Osteoblast (primary cell): ENCODE measurements at places on chromosomes 11 and 22. TPM values are rescaled to one million over a fixed set of nuclear protein-coding genes. Genes with fewer than 3 reads are reported as not detected.

Gene CECR2
- not detected in 2 replicates for total RNA-seq

Gene UBE4A
- 63.0 and 63.4 TPM in 2 replicates for total RNA-seq

Gene OR52E8
- total RNA-seq: 0.36 TPM in 1 of 2 replicates, not detected in the other

Gene CNGA4
- total RNA-seq: under 0.01 TPM in 2 replicates

Gene OR4C12
- not detected in 2 replicates for total RNA-seq

Gene LRRN4CL
- total RNA-seq: 9.1 and 13.8 TPM in 2 replicates

Gene MFRP
- not detected in 2 replicates for total RNA-seq

Gene ZNF215
- total RNA-seq: 4.3 and 5.0 TPM in 2 replicates

Gene SPI1
- not detected in 2 replicates for total RNA-seq

Gene SLC17A6
- not detected in 2 replicates for total RNA-seq

Gene C11orf21
- total RNA-seq: 0.29 and 0.36 TPM in 2 replicates

Gene OR51I1
- total RNA-seq: under 0.01 TPM in 1 of 2 replicates, not detected in the other

Gene MMP7
- under 0.01 TPM in 1 of 2 replicates, not detected in the other for total RNA-seq

Gene MPST
- total RNA-seq: 82.5 and 91.6 TPM in 2 replicates

Gene LMF2
- total RNA-seq: 56.8 and 60.7 TPM in 2 replicates

Gene TRIM51
- not detected in 2 replicates for total RNA-seq

DNA sequence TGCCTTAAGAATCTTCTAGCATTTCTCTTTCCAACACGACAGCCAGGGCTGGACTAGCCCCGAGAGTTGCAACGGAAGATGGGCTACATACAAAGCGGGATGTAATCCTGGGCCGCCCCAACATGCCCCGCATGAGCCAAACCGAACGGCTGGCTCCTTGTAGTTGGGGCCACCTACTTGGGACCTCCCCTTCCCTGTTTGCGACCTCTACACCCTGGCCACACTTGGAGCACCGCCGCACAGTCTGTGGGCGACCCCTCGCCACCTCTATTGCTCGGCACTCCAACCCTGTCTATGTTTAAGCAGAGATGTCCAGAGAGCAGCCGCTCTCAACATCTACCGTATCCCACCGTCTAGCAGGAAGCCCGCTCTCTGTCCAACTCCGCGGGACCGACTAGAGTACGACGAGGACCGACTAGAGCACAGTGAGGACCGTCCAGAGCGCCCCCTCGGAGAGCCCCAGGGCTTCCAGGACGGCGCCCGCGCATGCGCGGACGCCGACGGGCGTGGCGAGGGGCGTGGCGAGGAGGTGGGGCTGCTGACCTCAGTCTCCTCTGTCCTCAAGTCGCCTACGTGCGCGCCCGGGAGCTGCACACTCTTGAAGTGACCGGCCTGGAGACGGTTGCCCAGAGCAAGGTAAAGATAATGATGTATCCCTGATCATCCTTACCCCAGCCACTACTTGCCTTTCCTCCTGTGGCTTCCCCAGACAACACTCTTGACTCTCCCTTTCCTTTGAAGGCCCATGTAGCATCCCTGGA lies 32.3 kb downstream of the NEAT1 start:
- H3K27me3 ChIP-seq: no peaks in the 10 kb centered on the region
- peaks cover 30% of the 10 kb centered on the region for H3K4me1 ChIP-seq
- peak overlapping the region; percentile 70 for H3K4me3 ChIP-seq
- H3K27ac ChIP-seq: peak overlapping the region; percentile 84

DNA sequence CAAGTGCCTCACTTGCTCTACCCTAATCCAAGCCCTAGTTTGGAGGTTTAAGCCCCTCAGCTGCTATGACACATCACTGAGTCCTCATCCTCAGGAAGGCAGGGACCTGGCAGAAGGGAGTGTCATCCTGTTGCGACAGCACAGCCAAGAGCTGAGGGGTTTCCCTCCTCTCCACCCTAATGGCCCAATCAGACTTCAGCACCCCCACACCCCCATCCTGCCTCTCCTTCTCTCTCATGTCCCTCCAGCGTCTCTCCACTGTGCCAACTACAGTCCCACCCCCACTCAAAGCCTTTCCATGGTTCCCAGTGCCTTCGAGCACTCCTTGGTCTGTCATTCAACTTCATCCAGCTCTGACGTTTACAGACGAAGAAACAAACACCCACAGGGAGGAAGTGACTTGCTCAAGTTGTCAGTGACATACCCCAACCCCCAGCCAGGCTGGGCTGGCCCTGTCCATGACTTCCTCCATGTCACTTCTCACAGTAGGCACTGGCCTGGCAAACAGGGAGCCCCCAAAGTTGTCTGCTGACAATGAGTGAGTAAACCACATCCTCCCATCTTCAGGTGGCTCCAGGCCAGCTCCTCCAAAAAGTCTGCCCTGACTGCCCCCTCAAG lies 15.6 kb downstream of the ARAP1 start:
- no peaks in the 10 kb centered on the region for H3K27me3 ChIP-seq
- H3K4me3 ChIP-seq: no peak overlapping the region
- peak; percentile 95 for DNase-seq
- peaks cover 46% of the 10 kb centered on the region for H3K4me1 ChIP-seq
- H3K27ac ChIP-seq: peak overlapping the region; percentile 67

- no peaks in the 10 kb centered on the region for H3K27me3 ChIP-seq
- H3K36me3 ChIP-seq: no peaks in the 10 kb centered on the region
- H3K4me1 ChIP-seq: peaks cover 32% of the 10 kb centered on the region
Observed at GRCh38 chr11:67053896-67054329, 2.7 kb upstream of the RHOD start.

- H3K36me3 ChIP-seq: no peaks in the 10 kb centered on the region
- DNase-seq: no peak
- H3K27ac ChIP-seq: no peak overlapping the region
- H3K4me3 ChIP-seq: no peak overlapping the region
- peaks cover 8% of the 10 kb centered on the region for H3K27me3 ChIP-seq
Observed at GRCh38 chr11:120030411-120030810, 107.5 kb downstream of the TRIM29 start.

DNA sequence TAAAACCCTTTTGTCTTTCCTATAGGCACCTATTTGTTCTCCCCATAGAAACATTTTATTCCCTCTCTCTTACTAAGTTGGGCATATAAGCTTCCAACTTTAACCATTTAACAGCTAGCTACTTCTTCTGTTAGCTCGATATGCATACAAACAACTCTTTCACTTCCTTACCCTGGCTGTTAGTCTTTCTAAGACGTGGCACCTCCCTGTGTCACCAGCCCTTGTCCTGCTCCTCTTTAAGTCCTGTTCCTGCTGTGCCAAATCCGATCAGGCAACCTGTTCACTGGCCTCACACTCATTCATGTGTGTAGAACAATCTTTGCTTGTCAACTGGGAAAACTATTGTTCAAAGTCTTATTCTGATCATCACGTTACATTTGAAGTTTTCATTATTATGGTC lies 1376.1 kb upstream of the TENM4 start:
- no peak overlapping the region for H3K4me3 ChIP-seq
- H3K4me1 ChIP-seq: no peaks in the 10 kb centered on the region
- H3K36me3 ChIP-seq: no peaks in the 10 kb centered on the region
- no peak overlapping the region for H3K27ac ChIP-seq
- DNase-seq: no peak

GRCh38 chr22:47724751-47725150 lies 962.3 kb downstream of the TBC1D22A start:
- no peaks in the 10 kb centered on the region for H3K27me3 ChIP-seq
- H3K4me3 ChIP-seq: no peak overlapping the region
- no peaks in the 10 kb centered on the region for H3K4me1 ChIP-seq
- no peak overlapping the region for H3K27ac ChIP-seq
- no peak for DNase-seq
- H3K36me3 ChIP-seq: no peaks in the 10 kb centered on the region

GRCh38 chr11:49303080-49303479 lies 94.7 kb upstream of the FOLH1 start:
- no peak overlapping the region for H3K4me3 ChIP-seq
- no peak for DNase-seq
- no peaks in the 10 kb centered on the region for H3K4me1 ChIP-seq
- no peak overlapping the region for H3K27ac ChIP-seq
- no peaks in the 10 kb centered on the region for H3K27me3 ChIP-seq
- H3K36me3 ChIP-seq: no peaks in the 10 kb centered on the region

GRCh38 chr11:61815790-61816735 lies 740 bp downstream of the FADS1 start:
- peak overlapping the region; percentile 92 for H3K4me3 ChIP-seq
- H3K27me3 ChIP-seq: no peaks in the 10 kb centered on the region
- peaks cover 34% of the 10 kb centered on the region for H3K4me1 ChIP-seq
- peak overlapping the region; percentile 93 for H3K27ac ChIP-seq
- peaks cover 9% of the 10 kb centered on the region for H3K36me3 ChIP-seq

- peaks cover 30% of the 10 kb centered on the region for H3K36me3 ChIP-seq
Observed at GRCh38 chr11:810040-810567, 337 bp downstream of the RPLP2 start.

- H3K4me3 ChIP-seq: no peak overlapping the region
- peaks cover 15% of the 10 kb centered on the region for H3K27me3 ChIP-seq
- H3K36me3 ChIP-seq: no peaks in the 10 kb centered on the region
- peaks cover 3% of the 10 kb centered on the region for H3K4me1 ChIP-seq
Observed at GRCh38 chr22:22214819-22215329, 29.7 kb upstream of the VPREB1 start.

DNA sequence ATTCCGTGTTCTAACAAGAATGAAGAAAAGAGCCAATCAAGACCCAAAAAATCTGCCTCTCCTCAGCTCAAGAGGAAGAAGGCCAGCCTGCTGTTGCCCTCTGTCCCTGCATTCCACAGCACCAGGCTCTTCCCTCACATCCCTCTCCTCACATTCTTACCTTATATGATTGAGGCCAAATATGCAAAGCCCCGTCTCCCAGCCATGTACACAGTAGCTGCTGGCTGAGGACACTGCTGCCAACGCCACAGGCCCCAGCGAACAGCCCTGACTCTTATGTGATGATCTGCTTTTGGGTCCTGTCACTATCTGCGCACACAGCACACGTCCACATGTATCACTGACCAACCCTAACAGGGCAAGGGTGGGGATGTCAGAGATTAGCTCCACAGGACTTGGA lies 60.2 kb downstream of the MICAL3 start:
- H3K27me3 ChIP-seq: no peaks in the 10 kb centered on the region
- H3K4me1 ChIP-seq: peaks cover 9% of the 10 kb centered on the region
- no peak for DNase-seq
- peaks cover 5% of the 10 kb centered on the region for H3K36me3 ChIP-seq
- H3K4me3 ChIP-seq: no peak overlapping the region
- H3K27ac ChIP-seq: no peak overlapping the region

GRCh38 chr22:19178065-19178656 lies 375 bp downstream of the SLC25A1 start:
- H3K4me3 ChIP-seq: peak overlapping the region; percentile 84
- peak overlapping the region; percentile 12 for H3K27ac ChIP-seq
- H3K27me3 ChIP-seq: no peaks in the 10 kb centered on the region
- H3K36me3 ChIP-seq: peaks cover 3% of the 10 kb centered on the region
- H3K4me1 ChIP-seq: peaks cover 24% of the 10 kb centered on the region
- DNase-seq: peak; percentile 93

GRCh38 chr11:43934601-43935423 lies 7.6 kb upstream of the C11orf96 start:
- no peak overlapping the region for H3K27ac ChIP-seq
- no peaks in the 10 kb centered on the region for H3K36me3 ChIP-seq
- H3K27me3 ChIP-seq: peaks cover 3% of the 10 kb centered on the region
- no peak overlapping the region for H3K4me3 ChIP-seq

GRCh38 chr11:58567889-58568512 lies 7.7 kb downstream of the LPXN start:
- H3K27me3 ChIP-seq: no peaks in the 10 kb centered on the region
- no peak overlapping the region for H3K27ac ChIP-seq
- peaks cover 4% of the 10 kb centered on the region for H3K36me3 ChIP-seq
- H3K4me3 ChIP-seq: no peak overlapping the region
- peaks cover 4% of the 10 kb centered on the region for H3K4me1 ChIP-seq

GRCh38 chr22:21698430-21699329 lies 32.9 kb downstream of the PPIL2 start:
- no peaks in the 10 kb centered on the region for H3K27me3 ChIP-seq
- peaks cover 18% of the 10 kb centered on the region for H3K4me1 ChIP-seq
- H3K36me3 ChIP-seq: peaks cover 15% of the 10 kb centered on the region
- H3K27ac ChIP-seq: peak overlapping the region; percentile 66

DNA sequence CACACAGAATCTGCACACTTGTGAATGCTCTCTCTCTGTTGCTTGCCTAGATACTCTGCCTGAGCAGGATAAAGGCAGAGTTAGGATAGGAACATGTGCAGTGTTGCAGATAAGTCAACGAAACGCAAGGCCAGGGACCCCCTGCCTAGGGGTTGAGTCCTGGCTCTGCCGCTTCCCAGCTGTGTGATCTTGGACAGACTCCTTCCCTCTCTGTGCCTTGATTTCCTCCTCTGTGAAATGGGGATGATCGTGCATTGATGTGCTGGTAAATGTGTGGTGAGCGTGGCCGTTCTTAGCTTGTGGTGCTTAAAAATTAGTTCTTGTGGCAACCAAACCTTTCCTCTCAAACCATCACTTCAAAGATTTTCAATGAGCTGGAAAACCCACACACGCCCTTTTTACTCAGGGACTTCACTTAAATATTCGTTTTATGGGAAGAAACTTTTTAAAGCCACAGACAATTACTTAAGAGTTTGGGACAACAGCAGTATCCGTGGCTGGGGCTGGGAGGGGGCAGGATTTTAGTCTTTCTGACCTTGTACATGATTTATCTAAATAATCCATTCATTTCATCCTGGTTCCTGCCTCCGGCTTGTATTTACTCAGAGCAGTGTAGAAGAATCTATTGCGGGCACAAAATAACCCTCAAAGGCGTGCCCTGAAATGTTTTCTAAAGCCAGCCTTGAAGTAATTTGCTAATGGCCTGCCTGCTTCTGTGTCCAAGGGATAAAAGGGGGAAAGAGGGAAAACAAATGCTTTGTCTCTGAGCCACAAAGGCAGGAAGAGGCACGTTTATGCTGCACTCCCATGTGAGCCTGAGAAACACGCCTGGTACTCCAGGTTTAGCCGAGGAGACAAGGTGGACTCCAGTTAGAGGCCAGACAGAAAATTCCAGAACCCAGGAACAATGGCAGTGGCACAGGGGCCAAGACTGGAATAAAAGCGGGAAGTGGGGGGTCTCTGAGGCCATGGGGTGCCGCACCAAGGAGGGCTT lies 85.0 kb upstream of the CRYBB3 start:
- no peaks in the 10 kb centered on the region for H3K27me3 ChIP-seq
- H3K4me1 ChIP-seq: peaks cover 9% of the 10 kb centered on the region
- no peak overlapping the region for H3K27ac ChIP-seq
- H3K4me3 ChIP-seq: no peak overlapping the region
- H3K36me3 ChIP-seq: no peaks in the 10 kb centered on the region

- no peak for DNase-seq
- H3K4me1 ChIP-seq: no peaks in the 10 kb centered on the region
- no peak overlapping the region for H3K4me3 ChIP-seq
- no peaks in the 10 kb centered on the region for H3K36me3 ChIP-seq
- no peak overlapping the region for H3K27ac ChIP-seq
- peaks cover 25% of the 10 kb centered on the region for H3K27me3 ChIP-seq
Observed at GRCh38 chr11:75087319-75088305, 9.1 kb downstream of the OR2AT4 start.

- H3K27me3 ChIP-seq: peaks cover 3% of the 10 kb centered on the region
- H3K36me3 ChIP-seq: no peaks in the 10 kb centered on the region
- no peaks in the 10 kb centered on the region for H3K4me1 ChIP-seq
- peak; percentile 49 for DNase-seq
Observed at GRCh38 chr11:117838901-117839300, 14.4 kb upstream of the FXYD2 start.
